Natural killer cell treated with Interleukin-12 subunit alpha and Interleukin-12 subunit beta and Interleukin-15 and Interleukin-18, amount 100 ng/mL, for 72 hours (primary cell): ENCODE measurements at places on chromosomes 6 and 20. TPM values are rescaled to one million over a fixed set of nuclear protein-coding genes. Genes with fewer than 3 reads are reported as not detected.
A peak's percentile ranks its signal among the peaks of the same experiment; 100 is the strongest.

DNA sequence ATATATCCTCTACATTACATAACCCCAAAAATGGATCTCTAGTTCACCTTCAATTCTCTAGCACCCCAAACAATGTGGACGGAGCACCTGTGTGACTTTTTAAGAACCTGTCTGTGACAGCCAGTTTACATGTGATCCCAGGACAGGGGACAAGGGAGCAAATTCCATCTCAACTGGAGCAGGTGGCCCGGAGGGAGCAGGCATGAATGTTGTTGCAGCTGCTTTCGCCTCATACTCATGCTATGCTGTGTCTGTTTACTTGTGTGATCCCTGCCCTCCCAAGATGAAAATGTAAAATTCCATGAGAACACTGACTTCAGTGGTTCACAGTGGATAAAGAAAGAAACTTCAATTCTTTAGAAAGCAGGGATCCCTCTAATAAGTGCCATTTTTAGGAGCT lies 600.3 kb downstream of the CDH26 start:
- peaks cover 47% of the 10 kb centered on the region for H3K27me3 ChIP-seq
- no peak overlapping the region for H3K27ac ChIP-seq
- H3K4me3 ChIP-seq, result no peak overlapping the region
- no peak for DNase-seq

- DNase-seq, result no peak
- H3K4me3 ChIP-seq, result no peak overlapping the region
- H3K27ac ChIP-seq, result no peak overlapping the region
- no peaks in the 10 kb centered on the region for H3K36me3 ChIP-seq
Observed at GRCh38 chr6:5007531-5007930, 3.7 kb upstream of the RPP40 start.

DNA sequence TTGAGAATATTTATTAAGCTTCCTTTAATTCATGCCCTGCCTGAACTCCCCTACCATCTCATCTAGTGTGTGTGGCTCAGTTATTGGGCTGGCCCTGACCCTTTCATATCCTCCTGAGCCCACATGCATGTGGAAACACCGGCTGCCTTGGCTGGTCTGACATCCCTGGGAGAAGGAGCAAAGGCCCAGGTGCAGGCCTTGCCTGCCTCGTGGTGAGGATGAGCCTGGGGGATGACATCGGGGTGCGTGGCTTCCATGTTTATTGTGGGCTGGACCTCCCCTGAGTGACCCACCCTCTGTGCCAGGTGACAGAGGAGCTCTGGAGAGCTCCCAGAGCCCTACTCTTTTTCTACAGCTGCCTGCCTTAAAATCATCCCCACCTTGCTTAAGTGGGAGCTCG lies 69.1 kb downstream of the FOXA2 start:
- H3K4me3 ChIP-seq, result no peak overlapping the region
- no peak for DNase-seq
- H3K27me3 ChIP-seq, result no peaks in the 10 kb centered on the region
- no peaks in the 10 kb centered on the region for H3K4me1 ChIP-seq

Gene ZHX3
- 21.6 TPM for total RNA-seq

DNA sequence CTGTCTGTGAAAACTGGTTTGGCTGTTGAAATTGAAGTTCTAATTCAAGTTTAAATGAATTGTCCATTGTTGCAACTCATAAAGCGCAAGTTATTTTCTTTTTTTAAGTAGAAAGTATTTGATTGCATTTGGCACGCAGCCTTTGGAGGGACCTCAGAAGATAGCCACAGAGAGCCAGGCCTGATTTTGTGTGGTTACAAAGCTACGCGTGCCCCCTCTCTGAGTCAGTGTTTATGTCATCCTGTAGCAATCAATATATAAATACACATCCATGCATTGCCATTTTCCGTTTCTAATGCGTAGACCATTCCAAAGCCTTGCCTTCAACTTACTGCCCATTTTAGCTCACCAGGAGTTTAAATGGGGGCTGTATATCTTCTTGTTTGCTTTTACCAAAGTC lies 173.2 kb downstream of the TMEM242 start:
- H3K4me3 ChIP-seq, result no peak overlapping the region
- DNase-seq, result no peak
- H3K27me3 ChIP-seq, result no peaks in the 10 kb centered on the region
- H3K27ac ChIP-seq, result no peak overlapping the region
- H3K4me1 ChIP-seq, result peaks cover 32% of the 10 kb centered on the region
- H3K36me3 ChIP-seq, result peaks cover 5% of the 10 kb centered on the region

DNA sequence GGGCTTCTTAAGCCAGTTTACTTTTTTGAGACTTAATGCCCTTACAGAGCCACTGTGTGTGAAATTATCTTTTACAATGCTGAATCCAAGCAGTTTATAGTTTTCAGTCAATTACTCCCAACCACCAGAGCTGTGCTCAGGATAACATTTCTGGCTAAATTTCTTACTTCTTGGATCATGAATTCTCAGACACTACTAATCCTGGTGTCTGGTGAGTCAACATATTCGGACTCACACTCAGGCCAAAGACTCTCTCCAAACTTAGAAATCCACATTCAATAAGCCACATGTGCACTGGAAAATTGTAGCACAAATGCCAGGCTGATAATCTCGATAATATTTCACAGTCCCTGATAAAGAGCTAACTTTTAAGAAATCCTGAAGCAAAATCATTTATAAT lies 49.0 kb downstream of the PTPRT start:
- H3K4me3 ChIP-seq, result no peak overlapping the region
- H3K36me3 ChIP-seq, result no peaks in the 10 kb centered on the region
- no peak overlapping the region for H3K27ac ChIP-seq
- no peaks in the 10 kb centered on the region for H3K4me1 ChIP-seq
- peaks cover 25% of the 10 kb centered on the region for H3K27me3 ChIP-seq

- no peak overlapping the region for H3K4me3 ChIP-seq
- no peaks in the 10 kb centered on the region for H3K36me3 ChIP-seq
- H3K27me3 ChIP-seq, result peaks cover 3% of the 10 kb centered on the region
- H3K27ac ChIP-seq, result no peak overlapping the region
Observed at GRCh38 chr6:2686515-2686914, 64.2 kb downstream of the MYLK4 start.

Gene TUBB2A
- 5.8 TPM for total RNA-seq

GRCh38 chr6:138509371-138509770 lies 10.1 kb upstream of the NHSL1 start:
- H3K27me3 ChIP-seq, result peaks cover 19% of the 10 kb centered on the region
- peaks cover 4% of the 10 kb centered on the region for H3K4me1 ChIP-seq
- DNase-seq, result no peak
- no peak overlapping the region for H3K4me3 ChIP-seq
- H3K36me3 ChIP-seq, result no peaks in the 10 kb centered on the region

- no peaks in the 10 kb centered on the region for H3K36me3 ChIP-seq
- DNase-seq, result no peak
- H3K27ac ChIP-seq, result no peak overlapping the region
- H3K4me1 ChIP-seq, result peaks cover 10% of the 10 kb centered on the region
Observed at GRCh38 chr20:44589537-44589936, 7.2 kb downstream of the PKIG start.

Gene TRMT11
- 47.2 TPM for total RNA-seq

GRCh38 chr20:24721891-24722568 lies 227.0 kb upstream of the CST7 start:
- peaks cover 6% of the 10 kb centered on the region for H3K4me1 ChIP-seq
- peaks cover 34% of the 10 kb centered on the region for H3K27me3 ChIP-seq
- H3K36me3 ChIP-seq, result no peaks in the 10 kb centered on the region
- no peak for DNase-seq
- no peak overlapping the region for H3K27ac ChIP-seq

DNA sequence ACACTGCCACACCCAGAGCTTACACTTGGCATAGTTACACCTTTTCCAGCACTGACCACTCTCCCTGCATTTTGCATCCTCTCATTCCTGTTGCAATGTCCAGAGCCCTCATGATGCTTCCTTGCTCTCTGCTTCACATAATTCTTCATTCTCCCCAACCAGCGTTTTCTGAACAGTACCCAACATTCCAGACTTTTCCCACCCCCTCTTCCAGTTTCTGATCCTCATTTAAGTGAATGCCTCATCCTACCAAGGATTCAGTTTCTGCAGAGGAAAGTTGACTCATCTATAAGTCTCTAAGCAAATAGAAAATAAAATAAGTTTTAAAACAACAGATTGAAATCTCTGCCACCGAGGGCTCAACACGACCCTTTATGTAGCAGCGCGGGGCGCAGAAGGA lies 321.3 kb upstream of the TCF21 start:
- no peaks in the 10 kb centered on the region for H3K36me3 ChIP-seq
- no peaks in the 10 kb centered on the region for H3K4me1 ChIP-seq
- H3K27ac ChIP-seq, result no peak overlapping the region
- H3K27me3 ChIP-seq, result peaks cover 8% of the 10 kb centered on the region
- H3K4me3 ChIP-seq, result no peak overlapping the region

DNA sequence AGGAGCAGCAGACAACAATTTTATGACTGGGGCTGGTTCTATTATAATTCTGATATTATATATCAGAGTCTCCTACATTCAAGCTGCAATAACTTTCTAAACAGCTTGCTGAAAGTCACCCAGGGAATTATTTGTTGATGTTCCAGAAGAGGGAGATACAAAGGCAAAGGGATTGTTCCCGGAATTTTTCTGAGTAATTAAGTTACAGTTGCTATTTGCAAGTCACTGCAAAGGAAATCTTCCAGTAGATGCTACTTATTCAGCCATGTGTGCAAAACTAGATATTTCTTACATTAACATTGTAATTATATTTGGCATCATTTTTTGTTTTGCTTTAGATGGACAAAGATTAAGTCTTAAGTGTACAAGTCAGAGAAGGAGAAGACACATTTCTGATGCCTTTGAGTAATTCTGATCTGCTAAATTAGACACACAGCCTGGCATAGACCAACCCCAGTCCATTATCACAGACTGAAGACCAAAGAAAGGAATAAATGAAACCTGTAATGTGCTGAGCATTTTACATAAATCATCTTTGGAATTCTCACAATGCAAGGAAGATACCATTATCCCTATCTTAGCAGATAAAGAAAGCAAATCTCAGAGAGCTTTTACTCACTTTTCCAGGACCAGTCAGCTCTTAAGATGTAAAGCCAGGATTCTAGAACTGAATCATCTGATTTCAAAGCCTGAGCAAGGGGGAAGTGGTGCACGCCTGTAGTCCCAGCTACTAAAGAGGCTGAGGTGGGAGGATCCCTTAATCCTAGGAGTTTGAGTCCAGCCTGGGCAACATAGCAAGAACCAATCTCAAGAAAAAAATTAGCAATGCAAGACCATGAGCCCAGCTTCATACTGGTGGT lies 62.6 kb upstream of the AKAP12 start:
- no peak overlapping the region for H3K4me3 ChIP-seq
- DNase-seq, result no peak
- H3K27ac ChIP-seq, result no peak overlapping the region
- no peaks in the 10 kb centered on the region for H3K36me3 ChIP-seq
- peaks cover 40% of the 10 kb centered on the region for H3K27me3 ChIP-seq

DNA sequence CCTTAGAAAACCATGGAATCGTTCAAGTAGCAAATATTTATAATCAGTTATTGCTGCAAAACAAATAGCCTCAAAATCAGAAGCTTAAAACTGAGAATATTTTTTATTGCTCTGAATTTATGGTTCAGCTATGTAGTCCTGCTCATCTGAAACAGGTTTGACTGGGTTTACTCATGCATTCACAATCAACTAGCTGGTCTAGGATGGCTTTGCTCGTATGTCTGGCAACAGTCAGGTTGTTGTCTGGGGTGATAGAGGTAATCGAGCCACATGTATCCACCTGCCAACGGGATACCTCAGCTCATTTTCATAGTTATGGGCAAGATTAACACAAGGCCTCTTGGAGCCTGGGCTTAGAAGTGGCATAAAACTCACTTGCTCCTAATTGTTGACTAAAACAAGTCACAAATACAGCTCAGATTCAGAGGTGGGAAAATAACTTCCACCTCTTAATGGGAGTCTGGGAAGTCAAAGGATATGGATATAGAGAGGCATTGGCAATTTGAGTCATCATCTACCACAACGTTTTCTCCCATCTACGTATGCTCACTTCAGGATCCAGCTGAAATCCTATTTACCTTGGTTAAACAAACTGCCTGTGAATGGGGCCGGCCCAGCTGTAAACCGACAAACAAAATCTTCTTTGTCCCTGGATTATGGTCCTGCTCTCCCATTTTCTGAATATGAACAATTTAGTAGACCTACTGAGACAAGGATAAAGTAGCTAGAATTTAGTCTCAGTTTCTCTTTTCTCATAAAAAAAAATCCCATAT lies 54.5 kb upstream of the TENT5A start:
- no peak for DNase-seq
- peaks cover 19% of the 10 kb centered on the region for H3K27me3 ChIP-seq
- H3K27ac ChIP-seq, result no peak overlapping the region

Gene DYNLT2
- total RNA-seq, result 2.6 TPM

- H3K36me3 ChIP-seq, result peaks cover 2% of the 10 kb centered on the region
- peak overlapping the region; percentile 50 for H3K27ac ChIP-seq
- H3K4me3 ChIP-seq, result peak overlapping the region; percentile 90
- DNase-seq, result peak; percentile 94
Observed at GRCh38 chr6:144063744-144064401, 31.5 kb downstream of the SF3B5 start.

GRCh38 chr6:74606582-74607071 lies 599.2 kb downstream of the COL12A1 start:
- no peaks in the 10 kb centered on the region for H3K4me1 ChIP-seq
- no peaks in the 10 kb centered on the region for H3K27me3 ChIP-seq
- no peak overlapping the region for H3K27ac ChIP-seq
- no peak for DNase-seq
- no peak overlapping the region for H3K4me3 ChIP-seq

- no peaks in the 10 kb centered on the region for H3K27me3 ChIP-seq
- no peak for DNase-seq
- H3K36me3 ChIP-seq, result no peaks in the 10 kb centered on the region
- H3K4me1 ChIP-seq, result no peaks in the 10 kb centered on the region
- H3K4me3 ChIP-seq, result no peak overlapping the region
Observed at GRCh38 chr6:168004023-168004422, 6.6 kb downstream of the KIF25 start.

GRCh38 chr6:131288214-131288613 lies 152.9 kb downstream of the AKAP7 start:
- H3K4me3 ChIP-seq, result no peak overlapping the region
- H3K4me1 ChIP-seq, result peaks cover 3% of the 10 kb centered on the region
- H3K36me3 ChIP-seq, result no peaks in the 10 kb centered on the region

Gene SKIC2
- total RNA-seq, result 164 TPM

- peak overlapping the region; percentile 77 for H3K4me3 ChIP-seq
- H3K4me1 ChIP-seq, result peaks cover 96% of the 10 kb centered on the region
- no peaks in the 10 kb centered on the region for H3K36me3 ChIP-seq
- no peaks in the 10 kb centered on the region for H3K27me3 ChIP-seq
- peak overlapping the region; percentile 97 for H3K27ac ChIP-seq
- DNase-seq, result no peak
Observed at GRCh38 chr20:51532577-51533191, 9.8 kb downstream of the NFATC2 start.

Gene SCAND1
- total RNA-seq, result 55.4 TPM

Gene ZBTB12
- total RNA-seq, result 2.9 TPM
